ENCODE measurements at places on chromosomes 5 and 9.

GRCh38 chr5:151619812-151620460 lies 28.8 kb upstream of the FAT2 start:
- no peak for DNase-seq

DNA sequence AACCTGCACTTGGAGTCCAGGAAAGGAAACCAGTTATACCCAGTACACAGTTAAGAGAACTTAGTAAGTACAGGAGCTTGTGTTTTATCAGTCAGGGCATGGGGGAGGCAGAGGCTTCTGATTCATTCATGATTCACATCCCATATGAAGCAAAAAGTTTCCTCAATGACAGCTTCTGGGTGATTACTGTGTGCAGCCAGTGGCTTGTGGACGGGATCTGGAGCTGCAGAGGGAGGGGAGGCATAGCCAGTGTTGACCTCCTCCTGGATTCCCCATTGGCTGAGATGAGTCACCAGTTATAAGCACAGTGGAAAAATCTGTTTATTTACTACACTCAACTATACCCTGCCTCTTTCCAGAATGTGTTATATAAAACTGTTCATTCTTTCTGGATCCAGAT lies 17.7 kb downstream of the IL31RA start:
- DNase-seq: peak; percentile 62

- no peak for DNase-seq
Observed at GRCh38 chr5:155728146-155728856, 598.7 kb upstream of the SGCD start.

- no peak for DNase-seq
Observed at GRCh38 chr9:94920420-94921091, 194.1 kb downstream of the AOPEP start.

DNA sequence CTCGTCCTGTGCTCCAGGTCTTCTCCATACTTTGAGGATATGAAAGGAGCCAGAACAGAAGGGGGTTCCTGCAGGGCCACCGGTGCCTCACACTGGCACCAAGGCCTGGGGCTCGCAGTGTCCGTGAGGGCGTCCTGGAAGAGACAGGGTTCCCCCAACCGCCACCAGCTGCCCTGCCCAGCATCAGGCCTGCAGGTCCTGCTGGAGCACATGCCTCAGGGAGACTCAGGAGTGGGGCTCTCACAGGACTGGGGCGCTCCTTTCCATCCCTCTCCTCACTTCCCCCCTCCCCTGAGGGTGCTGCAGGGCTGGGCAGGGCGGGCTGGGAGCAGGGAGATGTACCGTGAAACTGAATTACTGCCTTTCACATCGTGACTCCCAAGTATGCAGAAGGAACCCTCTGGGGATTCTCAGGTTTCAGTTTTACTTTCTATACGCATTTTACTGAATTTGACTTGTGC lies 31.7 kb downstream of the CEP72 start:
- DNase-seq: no peak

DNA sequence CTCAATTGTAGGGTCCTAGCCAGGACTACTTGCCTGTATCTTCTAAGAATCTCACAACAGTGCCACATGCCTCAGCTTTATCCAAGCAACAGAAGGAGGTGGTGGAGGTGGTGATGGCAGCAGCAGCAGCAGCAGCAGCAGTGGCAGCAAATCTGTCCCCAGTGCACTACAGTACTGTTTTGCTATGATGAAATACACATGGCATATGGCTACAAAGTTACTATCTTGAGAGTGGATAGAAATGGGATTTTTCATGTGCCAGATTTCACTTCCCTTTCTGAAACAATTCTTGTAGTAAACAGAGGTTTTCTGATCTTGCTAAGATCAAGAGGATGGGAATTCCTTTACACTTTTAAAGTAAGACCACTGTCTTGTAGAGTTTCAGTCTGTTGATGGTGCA lies 8.1 kb upstream of the CYSTM1 start:
- DNase-seq: no peak

DNA sequence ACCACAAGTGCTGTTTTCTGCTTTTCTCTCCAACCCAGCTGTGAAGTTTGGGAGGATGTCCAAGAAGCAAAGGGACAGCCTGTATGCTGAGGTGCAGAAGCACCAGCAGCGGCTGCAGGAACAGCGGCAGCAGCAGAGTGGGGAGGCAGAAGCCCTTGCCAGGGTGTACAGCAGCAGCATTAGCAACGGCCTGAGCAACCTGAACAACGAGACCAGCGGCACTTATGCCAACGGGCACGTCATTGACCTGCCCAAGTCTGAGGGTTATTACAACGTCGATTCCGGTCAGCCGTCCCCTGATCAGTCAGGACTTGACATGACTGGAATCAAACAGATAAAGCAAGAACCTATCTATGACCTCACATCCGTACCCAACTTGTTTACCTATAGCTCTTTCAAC lies 145.2 kb downstream of the RORB start:
- no peak for DNase-seq

GRCh38 chr5:42422656-42423280 lies 471 bp upstream of the GHR start:
- DNase-seq: no peak

- no peak for DNase-seq
Observed at GRCh38 chr5:133470841-133471240, 141.5 kb downstream of the FSTL4 start.

DNA sequence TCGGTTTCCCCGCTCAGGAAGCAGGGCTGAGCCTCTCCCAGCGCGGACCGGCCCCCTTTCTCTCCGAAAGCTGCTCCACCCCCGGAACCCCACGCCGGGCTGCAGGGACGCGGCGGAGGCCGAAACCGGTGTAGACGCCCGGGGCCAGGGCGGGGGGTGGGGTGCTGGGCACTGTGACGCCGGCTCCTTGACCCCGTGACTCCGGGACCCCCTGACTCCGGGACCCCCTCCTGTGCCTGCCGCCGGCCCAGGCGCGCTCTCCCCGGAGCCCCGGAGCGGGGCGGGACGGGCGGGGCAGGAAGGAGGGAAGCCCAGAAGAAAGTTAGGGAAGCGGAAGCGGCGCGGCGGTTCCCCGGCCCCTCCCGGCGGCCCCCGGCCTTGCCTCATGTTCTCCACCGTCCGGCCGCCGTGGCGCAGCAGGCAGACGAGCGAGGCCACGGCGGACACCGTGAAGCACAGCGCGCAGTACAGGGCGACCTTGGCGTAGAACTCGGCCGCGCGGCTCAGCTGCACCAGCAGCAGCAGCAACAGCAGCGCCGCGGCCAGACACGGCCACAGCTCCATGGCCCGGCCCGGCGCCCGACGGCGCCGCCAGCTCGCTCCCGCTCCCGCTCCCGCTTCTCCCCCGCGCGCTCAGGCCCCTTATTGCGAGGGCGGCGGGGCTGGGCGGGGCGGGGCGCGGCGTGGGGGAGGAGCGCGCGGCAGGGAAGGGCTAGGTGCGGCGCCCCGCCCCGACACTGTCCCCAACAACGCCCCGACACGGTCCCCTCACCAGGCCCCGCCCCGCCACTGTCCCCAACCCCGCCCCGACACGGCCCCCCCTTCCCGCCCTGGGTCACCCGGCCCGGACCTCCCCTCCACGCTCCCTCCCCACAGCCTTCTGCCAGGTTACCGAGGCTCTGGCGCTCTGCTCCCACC lies at the start of gene AGPAT2:
AGPAT2 (minus strand) TSS at position 664 of the 918 bp plus-strand sequence; CDS start at position 564, 100 bp downstream.
- no peak for DNase-seq

GRCh38 chr9:110575169-110575568 lies 4.4 kb downstream of the SVEP1 start:
- DNase-seq: no peak
